ENCODE measurements at places on chromosomes 3 and 15.
A peak's percentile ranks its signal among the peaks of the same experiment; 100 is the strongest.

GRCh38 chr3:71964170-71964569 lies 179.2 kb upstream of the PROK2 start:
- DNase-seq: no peak

DNA sequence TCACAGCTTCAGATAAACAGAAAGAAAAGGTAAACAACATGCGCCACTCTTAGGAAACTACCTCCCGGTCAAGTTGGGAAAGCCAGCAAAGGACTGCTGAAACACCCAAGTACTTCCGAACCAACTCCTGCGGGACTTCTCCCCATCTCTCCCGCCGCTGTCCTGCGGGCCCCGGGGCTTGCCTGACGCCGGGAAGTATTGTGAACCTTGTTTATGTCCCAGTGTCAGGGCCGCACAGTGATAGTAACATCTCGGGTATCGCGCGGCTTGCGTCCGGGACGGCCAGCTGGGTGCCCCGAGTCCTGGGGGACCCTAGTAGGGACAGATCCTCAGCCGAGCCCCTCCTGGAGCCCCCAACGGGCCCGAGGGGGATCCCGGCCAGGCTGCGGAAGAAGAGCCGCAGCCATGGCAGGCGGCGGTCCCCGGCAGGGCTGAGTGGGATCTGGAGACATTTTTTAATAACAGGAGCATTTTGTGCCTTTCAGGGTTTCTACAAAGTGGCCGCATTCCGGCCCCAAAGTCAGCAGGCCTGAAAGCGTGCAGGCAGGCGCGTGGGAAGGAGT lies 756 bp downstream of the CLPX start:
- peak; percentile 61 for DNase-seq

- no peak for DNase-seq
Observed at GRCh38 chr3:23646184-23646920, 159.4 kb upstream of the UBE2E1 start.

DNA sequence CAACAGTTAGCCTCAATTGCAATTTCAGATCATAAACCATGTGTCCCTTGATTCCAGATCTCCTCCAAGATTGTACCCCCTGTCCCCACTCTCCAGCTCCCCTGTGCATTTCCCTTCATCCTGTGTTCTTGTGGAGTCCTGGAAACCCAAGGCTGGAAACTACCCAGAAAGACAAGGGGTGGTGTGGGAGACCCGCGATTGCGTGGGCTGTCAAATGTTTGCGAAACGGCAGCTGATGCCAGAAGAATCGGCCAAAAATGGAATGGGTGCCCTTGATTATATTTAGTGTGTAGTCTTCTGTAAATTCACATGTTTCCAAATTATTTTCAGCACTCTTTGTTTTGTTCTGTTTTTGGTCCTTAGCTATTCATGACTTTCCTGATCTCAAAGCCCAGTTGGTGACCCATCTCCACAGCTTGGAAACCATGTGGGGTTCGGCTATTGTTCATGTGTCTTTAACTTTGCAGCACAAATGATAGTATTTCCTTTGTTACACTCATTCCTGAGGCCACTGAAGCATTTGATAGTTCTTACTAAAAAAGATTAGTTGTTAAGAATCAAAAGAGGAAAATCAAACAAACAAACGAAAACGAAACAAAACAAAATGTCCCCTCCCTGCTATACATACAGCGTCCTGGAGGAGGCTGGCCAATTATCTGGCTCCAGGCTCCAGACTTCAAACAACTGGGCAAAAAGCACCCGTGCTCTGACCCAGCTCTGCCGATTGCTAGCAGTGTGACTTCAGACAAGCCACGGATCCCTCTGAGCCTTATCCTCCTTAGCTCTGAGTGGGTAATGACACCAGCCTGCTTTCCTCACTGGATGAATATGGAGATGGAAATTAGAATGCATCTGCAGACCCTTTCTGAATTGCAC lies 120.9 kb downstream of the CACNA2D3 start:
- DNase-seq: no peak

GRCh38 chr15:87354661-87355410 lies 901.7 kb downstream of the NTRK3 start:
- DNase-seq: no peak

GRCh38 chr3:60574046-60574769 lies 677.0 kb downstream of the FHIT start:
- no peak for DNase-seq

- DNase-seq: no peak
Observed at GRCh38 chr3:79994397-79994796, 226.6 kb upstream of the ROBO1 start.

- DNase-seq: no peak
Observed at GRCh38 chr3:15165061-15165460, 41.0 kb upstream of the CAPN7 start.

DNA sequence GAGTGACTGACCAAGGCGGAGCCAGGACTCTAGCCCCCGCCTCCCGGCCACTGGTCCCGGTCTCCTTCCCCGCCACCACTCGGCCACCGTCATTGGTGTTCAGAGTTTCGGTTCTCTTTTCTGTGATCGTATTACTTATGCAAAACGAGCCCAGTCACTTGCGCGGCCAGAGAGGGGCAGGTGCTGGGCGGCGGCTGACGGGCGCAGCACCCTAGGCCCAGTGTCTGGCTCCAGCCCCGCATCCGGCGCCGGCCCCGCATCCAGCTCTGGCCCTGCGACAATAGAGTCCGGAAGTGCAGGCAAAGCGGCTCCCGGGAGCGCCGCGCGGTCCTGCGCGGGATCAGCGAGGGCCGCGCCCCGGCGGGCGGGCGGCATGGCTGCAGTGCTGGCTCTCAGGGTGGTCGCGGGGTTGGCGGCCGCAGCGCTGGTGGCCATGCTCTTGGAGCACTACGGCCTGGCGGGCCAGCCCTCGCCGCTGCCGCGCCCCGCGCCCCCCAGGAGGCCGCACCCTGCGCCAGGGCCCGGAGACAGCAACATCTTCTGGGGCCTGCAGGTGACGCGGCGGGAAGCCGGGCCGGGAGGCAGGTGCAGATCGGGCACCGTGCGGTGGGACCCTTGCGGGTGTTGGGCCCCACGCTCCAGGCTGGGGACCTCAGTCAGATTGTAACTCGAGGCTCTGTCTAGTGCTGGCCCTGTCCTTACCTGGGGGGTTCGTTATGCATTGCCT lies at the start of gene TMEM62:
Gene TMEM62, plus strand, starts transcription at position 157 of the 727 bp plus-strand sequence. Its CDS starts 217 bp downstream, at position 374.
- DNase-seq: peak; percentile 83

GRCh38 chr15:60392601-60392985 lies 5.2 kb downstream of the ANXA2 start:
- DNase-seq: peak; percentile 31

DNA sequence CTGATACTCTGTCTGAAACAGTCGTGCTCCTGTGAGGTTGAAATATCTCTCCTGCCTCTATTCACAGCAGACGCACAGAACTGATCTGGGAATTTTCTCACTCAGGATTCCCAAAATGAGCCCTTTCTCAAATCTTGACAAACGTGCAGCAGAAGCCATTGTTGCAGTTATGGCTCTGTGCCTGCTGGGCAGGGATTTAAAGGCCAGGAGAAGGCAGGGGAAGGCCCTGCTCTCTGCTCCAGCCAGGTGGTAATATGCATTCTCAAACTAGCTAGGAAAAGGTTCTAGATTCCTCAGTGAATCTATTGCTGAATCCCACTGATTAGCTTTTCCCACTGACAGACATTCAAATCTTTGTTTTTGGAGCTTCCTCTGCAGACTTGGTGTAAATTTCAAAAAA lies 2.2 kb downstream of the MINAR1 start:
- DNase-seq: no peak

- no peak for DNase-seq
Observed at GRCh38 chr3:149941946-149942345, 28.7 kb downstream of the PFN2 start.

GRCh38 chr15:62416526-62416925 lies 251.4 kb upstream of the C2CD4B start:
- DNase-seq: no peak

DNA sequence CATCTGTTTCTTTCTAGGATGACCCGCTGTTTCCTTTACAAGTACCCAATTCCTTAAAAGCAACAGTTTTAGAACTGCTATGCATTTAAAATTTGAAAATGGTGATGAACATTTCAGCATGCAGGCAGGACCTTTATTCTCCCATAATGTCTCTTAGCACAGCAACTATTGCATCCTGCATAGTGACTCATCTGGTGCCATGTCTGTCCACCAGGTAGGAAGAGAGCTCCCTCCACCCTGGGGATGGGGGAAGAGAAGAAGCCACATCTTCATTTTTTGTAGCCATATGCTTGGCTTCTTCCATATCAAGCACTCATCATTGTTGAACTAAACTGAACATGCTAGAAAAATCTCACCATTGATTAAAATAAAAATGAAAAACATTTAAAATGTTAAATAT lies 9.9 kb downstream of the GPR15 start:
- no peak for DNase-seq

- DNase-seq: no peak
Observed at GRCh38 chr3:82824491-82824890, 1063.0 kb upstream of the GBE1 start.

DNA sequence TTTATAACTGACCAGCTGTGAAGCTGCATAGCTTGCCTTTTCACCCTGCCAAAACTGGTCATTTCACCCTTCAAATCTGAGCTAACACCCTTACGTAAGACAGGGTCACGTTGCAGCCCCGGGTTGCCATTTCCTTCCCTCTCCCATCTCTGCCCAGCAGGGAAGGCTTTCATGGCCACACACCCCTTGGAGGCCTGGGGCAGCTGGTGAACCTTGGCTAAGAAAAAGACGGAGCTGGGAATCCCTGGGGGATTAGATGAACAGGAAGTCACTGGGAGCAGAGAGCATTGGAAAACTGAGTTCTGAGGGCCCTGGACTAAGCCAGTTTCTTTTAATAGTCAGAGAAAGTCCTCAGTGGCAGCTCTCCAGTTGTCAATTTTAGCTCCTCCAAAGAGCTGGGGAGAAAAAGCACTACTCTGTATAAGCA lies 67.8 kb downstream of the TTC23 start:
- no peak for DNase-seq

DNA sequence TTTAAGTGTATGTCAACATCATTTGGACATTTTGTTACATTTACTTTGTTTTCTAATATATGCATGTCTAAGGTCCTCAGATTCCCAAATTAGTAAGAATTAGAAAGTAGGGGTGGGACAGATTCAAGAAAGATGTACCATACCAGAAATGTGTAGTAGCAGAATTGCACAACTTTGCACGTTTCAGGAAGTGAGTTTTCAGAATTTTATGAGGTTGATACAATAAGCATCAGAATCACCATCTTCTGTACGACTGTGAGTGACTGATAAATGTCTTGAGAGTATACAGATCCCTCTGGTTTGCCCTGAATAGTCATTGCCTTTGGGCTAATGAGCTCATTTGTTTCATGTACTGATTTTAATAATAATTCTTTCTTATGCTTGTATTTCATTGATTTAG lies 9.3 kb downstream of the ARIH2 start:
- no peak for DNase-seq

DNA sequence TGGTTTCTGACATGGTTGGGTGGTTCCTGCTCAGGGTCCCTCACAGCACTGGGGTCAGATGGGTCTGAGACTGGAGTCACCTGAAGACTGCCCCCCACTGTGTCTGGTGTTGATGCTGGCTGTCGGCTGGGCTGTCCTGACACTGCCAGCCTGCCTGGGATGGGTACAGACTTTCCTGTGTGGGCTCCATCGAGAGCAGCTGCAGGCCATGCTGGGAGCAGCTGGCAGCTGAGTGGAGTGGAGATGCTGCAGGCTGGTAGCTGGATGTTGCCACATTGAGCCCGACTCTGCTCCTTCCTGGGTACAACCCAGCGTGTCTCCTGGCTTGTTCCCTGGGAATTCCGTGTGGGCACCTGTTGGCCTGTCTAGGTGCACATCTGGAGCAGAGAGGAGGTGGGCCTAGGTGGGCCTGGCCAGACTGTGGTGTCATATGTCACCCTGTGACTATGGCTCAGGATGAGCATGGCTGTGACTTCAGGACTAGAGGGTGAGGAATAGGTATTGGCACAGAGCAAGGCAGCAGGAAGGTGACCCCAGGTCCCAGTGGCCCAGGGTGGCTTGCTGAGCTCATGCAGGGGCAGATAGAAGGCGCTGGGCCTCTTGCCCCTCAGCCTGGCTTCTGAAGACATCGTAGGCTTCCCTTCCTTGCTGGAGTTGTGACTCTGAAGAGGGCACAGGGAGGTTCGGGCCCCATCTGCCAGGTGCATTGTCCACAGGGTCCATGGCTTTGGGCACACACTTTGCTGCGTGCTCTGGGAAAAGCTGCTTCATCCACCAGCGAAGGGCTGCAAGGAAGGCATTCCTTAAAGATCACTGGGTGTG lies 40.0 kb upstream of the PRR23E start:
- no peak for DNase-seq

- DNase-seq: no peak
Observed at GRCh38 chr3:5116538-5116937, 5.6 kb upstream of the ARL8B start.

GRCh38 chr15:67480741-67481140 lies 40.2 kb upstream of the C15orf61 start:
- DNase-seq: no peak

GRCh38 chr3:67312155-67312554 lies 314.0 kb downstream of the KBTBD8 start:
- DNase-seq: no peak

- no peak for DNase-seq
Observed at GRCh38 chr3:38916706-38917105, 100.7 kb upstream of the SCN10A start.

GRCh38 chr3:188746291-188746783 lies 425.4 kb upstream of the TPRG1 start:
- DNase-seq: no peak

GRCh38 chr3:108804966-108805365 lies 17.6 kb upstream of the TRAT1 start:
- DNase-seq: no peak

DNA sequence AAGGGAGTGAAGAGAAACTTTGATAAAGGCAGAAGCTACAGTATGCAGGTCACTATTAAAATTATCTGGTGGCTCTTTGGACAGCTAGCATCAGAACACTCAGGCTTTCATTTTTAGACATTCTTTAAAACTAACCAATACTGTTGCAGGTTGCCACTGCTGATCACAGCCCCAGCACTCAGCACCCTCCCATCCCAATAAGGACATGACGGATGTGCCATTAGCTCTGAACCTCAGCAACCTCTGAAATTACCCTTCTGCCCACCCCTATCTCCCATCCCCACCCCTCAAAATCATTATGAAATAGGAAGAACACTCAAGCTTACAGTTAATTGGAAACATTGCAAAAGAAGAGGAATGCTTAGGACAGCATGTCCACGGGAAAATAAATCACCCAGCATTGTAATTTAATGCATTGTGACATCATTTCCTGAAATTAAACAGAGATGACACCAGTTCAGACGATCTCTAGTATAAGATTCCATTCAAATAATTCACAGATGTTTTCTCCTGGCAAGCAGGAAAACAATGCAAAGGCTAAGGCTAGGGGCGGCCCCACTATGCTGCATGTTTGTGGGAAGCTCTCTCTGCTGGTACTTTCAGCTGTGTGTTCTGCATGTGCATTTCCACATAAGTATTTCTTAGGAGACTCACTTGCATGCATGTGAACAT lies 71.6 kb downstream of the MEIS2 start:
- no peak for DNase-seq
